Fibroblast of lung (primary cell): ENCODE measurements at places on chromosomes 4 and X. TPM values are rescaled to one million over a fixed set of nuclear protein-coding genes. Genes with fewer than 3 reads are reported as not detected.

The SORBS2 gene
- 0.26 and 0.33 TPM in 2 replicates for total RNA-seq

DNA sequence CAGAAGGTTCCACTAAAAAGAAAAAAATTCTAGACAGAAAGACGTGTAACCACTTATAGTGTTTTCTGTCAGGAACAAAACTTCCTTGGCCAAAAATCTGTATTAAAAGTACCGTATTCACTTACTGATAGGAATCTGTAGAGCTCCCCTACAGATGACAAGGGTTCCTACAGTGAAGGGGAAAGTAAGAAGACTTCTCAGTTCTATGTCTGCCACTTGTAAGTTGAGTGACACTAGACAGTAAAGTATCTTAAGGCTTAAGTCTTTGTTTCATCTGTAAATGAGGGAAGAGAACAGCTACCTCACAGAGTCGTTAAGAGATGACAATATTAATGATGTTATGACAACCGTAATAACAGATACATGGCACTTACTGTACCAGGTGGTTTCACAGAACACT is 3.3 kb downstream of the COQ2 start:
- peaks cover 3% of the 10 kb centered on the region for H3K4me1 ChIP-seq
- no peaks in the 10 kb centered on the region for H3K27me3 ChIP-seq
- no peak for DNase-seq
- H3K27ac ChIP-seq: no peak overlapping the region
- no peaks in the 10 kb centered on the region for H3K36me3 ChIP-seq

DNA sequence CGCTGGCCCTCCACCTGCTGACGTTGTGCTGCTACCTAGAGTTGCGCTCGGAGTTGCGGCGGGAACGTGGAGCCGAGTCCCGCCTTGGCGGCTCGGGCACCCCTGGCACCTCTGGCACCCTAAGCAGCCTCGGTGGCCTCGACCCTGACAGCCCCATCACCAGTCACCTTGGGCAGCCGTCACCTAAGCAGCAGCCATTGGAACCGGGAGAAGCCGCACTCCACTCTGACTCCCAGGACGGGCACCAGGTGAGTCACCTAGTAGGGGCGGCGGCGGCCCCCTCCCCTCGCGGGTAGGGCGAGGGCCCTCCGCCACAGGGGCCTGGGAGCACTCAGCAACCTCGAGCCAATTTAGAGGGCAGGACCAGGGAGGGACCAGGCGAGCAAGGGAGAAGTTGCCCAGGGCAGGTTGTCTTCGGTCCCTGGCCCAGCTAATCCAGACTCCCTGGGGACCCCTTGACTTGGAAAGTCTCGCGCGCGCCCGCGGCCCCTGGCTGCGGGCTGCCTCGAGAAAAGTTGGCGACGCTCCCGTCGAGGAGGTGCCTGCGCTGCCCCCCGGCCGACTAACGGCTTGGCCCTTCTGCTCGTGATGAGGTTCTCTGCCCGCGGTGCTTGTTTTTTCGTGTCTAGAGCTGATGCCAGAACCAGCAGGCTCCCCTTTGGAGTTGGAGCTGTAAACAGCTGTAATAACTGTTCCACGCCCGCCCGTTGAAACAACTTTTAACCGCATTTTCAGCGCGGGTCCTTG is 717 bp downstream of the EDA start:
- no peak overlapping the region for H3K4me3 ChIP-seq
- DNase-seq: no peak
- H3K4me1 ChIP-seq: no peaks in the 10 kb centered on the region
- H3K27ac ChIP-seq: no peak overlapping the region
- no peaks in the 10 kb centered on the region for H3K27me3 ChIP-seq

The F9 gene
- not detected in 2 replicates for total RNA-seq

DNA sequence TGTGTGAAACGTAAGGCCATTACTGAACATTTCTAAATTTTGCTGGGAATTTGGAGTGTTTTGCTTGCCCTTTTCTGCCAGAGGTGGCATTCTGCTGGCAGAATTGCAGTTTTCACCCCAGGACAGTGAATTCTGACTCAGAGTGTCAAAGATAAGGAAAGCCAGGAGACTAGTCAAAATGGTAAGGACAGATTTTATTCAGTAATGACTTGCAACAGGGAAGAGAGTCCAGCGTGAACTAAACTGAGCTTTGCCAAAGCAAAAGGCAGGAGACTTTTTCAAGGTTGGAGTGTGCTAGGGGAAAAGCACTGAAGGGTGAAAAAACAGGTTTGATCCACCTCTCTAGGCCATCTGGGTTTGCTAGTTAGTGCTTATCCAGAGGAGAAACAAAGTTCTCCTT is 19.4 kb downstream of the MRFAP1 start:
- DNase-seq: no peak
- H3K27ac ChIP-seq: no peak overlapping the region
- H3K4me3 ChIP-seq: no peak overlapping the region
- H3K27me3 ChIP-seq: peaks cover 12% of the 10 kb centered on the region

- DNase-seq: no peak
- H3K27me3 ChIP-seq: no peaks in the 10 kb centered on the region
- no peak overlapping the region for H3K4me3 ChIP-seq
- no peak overlapping the region for H3K27ac ChIP-seq
- H3K36me3 ChIP-seq: no peaks in the 10 kb centered on the region
- no peaks in the 10 kb centered on the region for H3K4me1 ChIP-seq
Observed at GRCh38 chr4:8294775-8295174, 25.2 kb downstream of the HTRA3 start.
